ENCODE measurements at places on chromosomes 5 and 9.

DNA sequence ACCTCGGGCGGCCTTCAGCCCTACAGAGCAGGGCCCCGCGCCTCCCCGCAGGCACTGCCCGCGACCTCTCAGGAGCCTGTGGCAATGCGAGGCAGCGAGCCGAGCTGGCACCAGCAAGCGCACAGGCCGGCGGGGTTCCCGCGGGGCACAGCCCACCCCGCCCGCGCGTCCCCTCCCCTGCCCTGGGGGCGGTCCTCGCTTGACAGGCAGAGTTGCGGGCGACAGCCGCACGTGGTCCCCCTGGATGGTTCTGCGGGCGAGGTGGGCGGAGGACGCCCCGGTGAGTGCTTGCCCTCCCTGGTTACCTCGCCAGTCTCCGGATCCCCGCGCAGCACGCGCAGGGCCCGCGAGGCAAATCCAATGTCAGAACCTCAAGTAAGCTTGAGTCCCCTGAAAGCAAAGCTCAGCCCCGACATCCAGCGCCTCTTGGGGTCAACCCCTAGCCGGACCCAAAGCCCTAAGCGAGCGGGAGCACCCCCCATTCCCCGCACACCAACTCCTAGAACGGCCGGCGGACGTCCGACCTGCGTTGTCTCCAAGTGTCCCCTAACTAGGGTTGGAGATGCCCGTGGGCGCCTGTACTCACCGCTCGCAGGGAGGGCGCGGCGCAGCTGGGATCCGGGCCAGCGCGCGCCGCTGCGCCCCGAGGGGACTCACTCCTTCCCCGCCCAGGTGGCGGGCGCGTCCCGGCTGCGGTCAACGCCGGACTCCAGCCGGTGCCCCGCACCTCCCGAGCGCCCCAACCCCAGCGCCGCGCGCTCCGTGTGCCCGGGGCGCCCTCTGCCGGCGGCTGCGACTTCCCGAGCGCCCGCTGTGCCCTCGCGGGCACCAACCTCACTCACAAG is at the start of gene DRD1:
TSS of gene DRD1 (minus strand) at position 123 of the 845 bp plus-strand sequence. CDS start 1,083 bp downstream, outside the sequence.
- DNase-seq: peak; percentile 69

- DNase-seq: no peak
These were observed 34.1 kb upstream of the SIL1 start for GRCh38 chr5:139232147-139232724.

GRCh38 chr9:127578952-127579853 is 32.9 kb upstream of the STXBP1 start:
- DNase-seq: peak; percentile 95

DNA sequence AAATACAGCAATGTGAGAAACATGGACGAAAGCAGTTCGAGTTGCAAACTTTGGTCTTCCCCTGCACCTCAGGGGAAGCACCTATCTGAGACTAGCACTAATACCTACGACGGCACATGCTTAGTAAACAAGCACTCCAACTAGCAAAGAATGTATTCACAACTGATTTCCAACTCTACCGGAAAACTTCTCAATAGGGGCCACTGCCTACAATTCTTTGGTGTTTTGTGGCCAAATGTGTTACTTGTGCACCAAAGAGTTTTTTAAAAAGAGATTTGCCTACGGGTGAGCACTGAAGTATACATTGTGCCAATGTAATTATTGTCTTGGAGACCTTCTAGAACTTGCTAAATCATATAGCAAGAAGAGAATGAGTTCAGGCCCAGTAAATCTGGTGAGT is 12.2 kb downstream of the ENC1 start:
- no peak for DNase-seq
